ENCODE measurements at places on chromosomes 7 and 10. TPM values are rescaled to one million over a fixed set of nuclear protein-coding genes. Genes with fewer than 3 reads are reported as not detected.

DNA sequence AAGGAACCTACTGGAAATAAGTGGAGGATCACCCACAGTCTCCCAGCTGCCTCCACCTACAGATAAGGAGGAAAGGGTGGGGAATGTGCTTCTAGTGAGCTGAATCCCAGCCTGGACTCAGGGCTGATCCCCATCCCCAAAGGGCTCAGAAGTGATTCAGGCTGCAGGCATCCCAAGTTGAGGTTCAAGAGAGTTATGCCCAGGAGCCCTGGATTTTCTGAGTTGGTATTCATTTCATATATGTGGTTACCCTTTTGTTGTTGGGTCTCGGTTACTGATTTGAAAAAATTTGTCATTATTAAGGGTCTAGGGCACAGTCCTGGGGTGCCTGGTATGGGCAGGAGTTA lies 30.0 kb upstream of the SRGN start:
- no peak for DNase-seq

The ZWINT gene
- polyA plus RNA-seq = 44.7 TPM

DNA sequence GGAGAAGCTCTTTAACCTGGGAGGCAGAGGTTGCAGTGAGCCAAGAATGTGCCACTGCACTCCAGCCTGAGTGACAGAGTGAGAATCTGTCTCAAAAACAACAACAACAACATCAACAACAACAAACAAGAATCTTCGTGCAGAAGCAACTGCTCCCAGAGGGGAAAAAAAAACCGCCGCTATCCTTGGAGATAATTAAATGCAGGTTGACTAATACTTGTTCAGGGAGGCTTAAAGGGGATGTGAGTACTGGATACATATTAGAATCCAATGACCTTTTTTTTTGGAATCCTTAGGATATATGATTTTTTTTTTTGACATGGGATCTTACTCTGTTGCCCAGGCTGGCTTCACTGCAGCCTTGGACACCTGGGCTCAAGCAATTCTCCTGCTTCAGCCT lies 89.6 kb upstream of the FAM171A1 start:
- DNase-seq = no peak

The SKIDA1 gene
- polyA plus RNA-seq = 11.2 TPM

- no peak for DNase-seq
These were observed 347.9 kb upstream of the MEOX2 start for GRCh38 chr7:16034353-16034752.

GRCh38 chr10:11249152-11249807 lies 231.6 kb downstream of the CELF2 start:
- DNase-seq = no peak

DNA sequence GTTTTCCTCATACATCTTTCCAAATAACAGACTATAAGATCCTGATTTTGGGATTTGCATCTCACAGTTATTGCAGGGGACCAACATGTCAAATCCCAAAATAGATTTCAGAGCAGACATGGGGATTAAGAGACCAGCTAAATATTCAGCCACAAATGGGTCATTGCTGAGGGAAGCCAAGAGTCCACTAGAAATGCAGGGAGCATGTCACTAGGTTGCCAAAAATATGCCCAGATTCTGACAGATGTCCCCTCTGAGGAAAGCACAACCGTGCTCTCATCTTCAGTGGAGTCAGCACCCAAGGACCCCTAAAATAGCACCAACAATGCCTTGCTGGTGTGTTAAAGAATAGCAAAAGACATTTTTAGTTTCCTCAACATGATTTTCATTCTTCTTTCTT lies 56.2 kb upstream of the AGK start:
- DNase-seq = no peak

The IL2RA gene
- not detected for polyA plus RNA-seq

GRCh38 chr7:101173752-101174244 lies 6.3 kb downstream of the NAT16 start:
- DNase-seq = no peak

- DNase-seq = no peak
These were observed 191.2 kb upstream of the PRSS1 start for GRCh38 chr7:142557971-142558582.

DNA sequence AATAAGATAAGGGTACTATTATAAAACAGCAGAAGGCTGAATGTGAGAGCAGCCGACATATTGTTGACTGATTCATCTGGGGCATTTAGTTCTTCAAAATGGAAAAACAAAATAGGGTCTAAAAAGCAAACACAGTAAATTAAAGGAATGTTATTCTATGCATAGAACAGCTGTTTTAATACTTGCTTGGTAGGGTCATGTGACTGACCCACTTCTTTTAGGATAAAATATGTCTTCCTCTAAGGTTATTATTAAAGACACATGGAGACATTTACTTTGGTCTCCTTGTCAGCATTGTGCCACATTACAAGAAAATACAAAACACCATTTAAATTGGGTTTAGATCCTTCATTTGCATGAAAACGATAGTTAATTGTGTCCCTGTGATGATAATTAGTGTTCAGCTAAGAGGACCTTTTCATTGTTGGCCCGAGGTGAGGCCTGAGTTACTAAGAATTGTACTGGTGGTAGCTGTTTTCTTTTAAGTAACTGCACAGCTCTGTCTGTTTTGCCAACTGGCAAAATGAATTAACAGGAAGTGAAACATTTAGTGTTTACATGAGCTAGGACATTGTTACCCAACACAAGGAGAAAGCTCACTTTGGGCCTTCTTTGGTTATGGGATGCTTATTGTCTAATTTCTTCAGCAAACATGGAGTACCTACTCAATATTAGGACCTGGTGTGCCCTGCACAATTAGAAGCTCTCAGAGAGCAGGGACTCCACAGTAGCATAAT lies 764.4 kb downstream of the LRMDA start:
- DNase-seq = no peak
